ENCODE measurements at places on chromosomes 11 and 22.

- DNase-seq: peak; percentile 33
Observed at GRCh38 chr11:116357784-116358544, 414.8 kb downstream of the BUD13 start.

- DNase-seq: no peak
Observed at GRCh38 chr22:46586531-46587011, 33.6 kb upstream of the GRAMD4 start.

DNA sequence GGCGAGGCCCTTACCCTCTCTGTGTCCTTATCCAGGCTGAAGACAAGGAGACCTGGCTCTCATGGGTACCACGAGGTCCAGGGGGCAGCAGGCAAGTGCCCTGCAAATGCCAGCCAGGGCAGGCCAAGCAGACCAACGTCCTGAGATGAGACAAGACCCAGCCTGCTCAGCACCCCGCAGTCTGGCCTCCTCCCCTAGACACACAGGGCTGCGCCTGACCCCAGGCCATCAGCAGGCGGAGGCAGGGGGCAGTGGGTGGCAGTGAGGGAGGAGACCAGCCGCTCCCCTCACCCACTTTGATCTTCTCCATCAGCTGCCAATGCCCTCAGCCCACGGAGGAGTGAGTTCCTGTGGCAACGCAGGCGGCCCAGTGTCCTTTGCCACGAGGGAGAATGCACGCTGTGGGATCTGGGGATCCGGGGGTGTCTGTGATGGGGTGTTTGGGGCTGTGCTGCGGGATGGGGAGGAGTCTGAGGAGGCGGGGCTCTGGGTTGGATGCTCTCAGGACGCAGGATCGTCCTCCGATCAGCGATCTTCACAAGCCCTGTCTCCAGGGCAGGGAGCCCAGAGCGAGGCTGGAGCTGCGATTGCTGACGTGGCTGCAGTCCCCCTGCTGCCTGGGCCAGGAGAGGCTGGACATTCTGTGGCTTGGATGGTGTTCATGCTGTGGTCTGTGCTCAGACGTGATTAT, 30.5 kb upstream of the PPARA start:
- no peak for DNase-seq

- DNase-seq: no peak
Observed at GRCh38 chr22:30192427-30192826, 54.1 kb downstream of the LIF start.

GRCh38 chr11:131326829-131327228, 43.6 kb upstream of the NTM start:
- no peak for DNase-seq

DNA sequence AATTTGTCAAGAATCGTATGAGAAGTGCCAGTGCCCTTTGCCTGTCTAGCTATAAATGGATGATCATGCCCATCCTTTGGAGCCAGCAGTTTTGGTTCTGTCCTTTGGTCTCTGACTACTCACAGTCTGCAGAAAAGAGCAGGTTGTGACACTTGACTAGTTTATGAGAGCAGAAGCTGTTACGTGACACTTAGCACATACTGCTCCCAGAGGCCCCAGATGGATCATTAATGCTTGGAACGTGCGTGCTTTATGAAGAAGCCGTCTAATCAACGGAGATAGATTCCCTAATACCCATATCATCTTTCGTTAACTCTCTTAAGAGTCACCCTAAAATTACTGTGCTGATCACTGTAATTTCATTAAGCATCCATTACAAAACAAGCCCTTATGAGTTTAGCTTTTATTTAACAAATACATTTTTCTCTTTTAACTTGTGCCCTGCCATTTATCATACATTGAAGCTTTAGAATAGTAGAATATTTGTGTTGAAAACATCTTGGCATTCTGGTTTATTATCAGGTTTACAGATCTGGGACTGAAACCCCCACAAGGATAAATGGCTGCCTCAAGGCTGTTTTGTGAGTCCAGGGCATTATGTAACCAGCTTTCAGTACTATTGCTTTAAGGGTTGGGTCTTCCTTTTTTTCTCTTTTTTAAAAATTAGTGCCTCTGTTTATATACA, 47.0 kb upstream of the ADORA2A start:
- DNase-seq: no peak

DNA sequence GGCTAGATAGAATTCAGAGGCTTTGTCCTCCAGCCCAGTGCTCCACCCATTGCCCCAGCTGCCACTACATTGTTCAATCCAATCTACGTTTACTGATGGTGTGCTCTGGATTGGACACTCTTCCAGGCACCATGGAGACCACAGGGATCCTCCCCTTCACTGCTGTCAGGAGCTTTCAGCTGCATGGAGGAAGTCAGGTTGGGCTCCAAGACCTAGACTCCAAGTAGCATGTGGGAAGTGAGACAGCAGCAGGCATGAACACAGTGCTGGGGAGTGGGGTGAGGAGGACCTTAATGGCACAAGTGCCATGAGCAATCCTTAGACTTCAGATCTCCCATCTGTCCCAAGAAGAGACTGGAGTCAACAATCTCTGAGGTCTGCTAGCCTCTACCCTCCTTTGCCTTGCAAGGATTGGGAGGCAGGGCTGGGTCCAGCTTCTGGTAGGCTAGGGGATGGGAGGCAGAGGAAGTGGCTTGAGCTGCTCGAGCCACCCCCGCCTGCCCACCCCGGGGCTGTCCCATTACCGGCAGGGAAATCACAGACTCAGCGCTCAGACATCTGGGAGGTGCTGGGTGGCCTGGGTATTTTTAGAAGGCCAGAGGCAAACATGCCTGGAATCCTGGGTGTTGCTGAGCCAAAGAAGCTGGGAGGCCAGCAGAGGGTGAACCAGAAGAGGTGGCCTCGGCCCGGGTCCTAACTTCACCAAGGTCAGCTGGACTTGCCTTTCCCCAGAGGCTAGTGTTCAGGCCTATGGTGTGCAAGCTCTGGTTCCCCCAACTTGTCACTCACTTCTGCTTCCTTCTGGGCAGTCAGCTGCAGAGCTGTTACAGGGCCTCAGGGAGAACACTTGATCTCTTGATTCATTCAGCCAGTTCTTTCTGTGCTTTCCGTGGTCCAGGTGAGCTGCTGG, 15.2 kb upstream of the FCHSD2 start:
- DNase-seq: no peak

- no peak for DNase-seq
Observed at GRCh38 chr22:17897426-17897825, 123.2 kb upstream of the BID start.

Data from amygdala (tissue), 56 donors.